Karpas-422 (cell line): ENCODE measurements at places on chromosomes 5 and 9. TPM values are rescaled to one million over a fixed set of nuclear protein-coding genes. Genes with fewer than 3 reads are reported as not detected.

Gene UNC5A
- total RNA-seq: not detected in 2 replicates

Gene EQTN
- total RNA-seq: not detected in 2 replicates

Gene FYB1
- 2.7 and 2.8 TPM in 2 replicates for total RNA-seq

Gene MLANA
- total RNA-seq: not detected in 2 replicates

Gene KDM3B
- total RNA-seq: 44.9 and 56.3 TPM in 2 replicates

Gene PTTG1
- 137 and 234 TPM in 2 replicates for total RNA-seq
